ENCODE measurements at places on chromosomes 2 and 18.

GRCh38 chr2:233048569-233049193 lies 11.5 kb upstream of the INPP5D start:
- DNase-seq: no peak

DNA sequence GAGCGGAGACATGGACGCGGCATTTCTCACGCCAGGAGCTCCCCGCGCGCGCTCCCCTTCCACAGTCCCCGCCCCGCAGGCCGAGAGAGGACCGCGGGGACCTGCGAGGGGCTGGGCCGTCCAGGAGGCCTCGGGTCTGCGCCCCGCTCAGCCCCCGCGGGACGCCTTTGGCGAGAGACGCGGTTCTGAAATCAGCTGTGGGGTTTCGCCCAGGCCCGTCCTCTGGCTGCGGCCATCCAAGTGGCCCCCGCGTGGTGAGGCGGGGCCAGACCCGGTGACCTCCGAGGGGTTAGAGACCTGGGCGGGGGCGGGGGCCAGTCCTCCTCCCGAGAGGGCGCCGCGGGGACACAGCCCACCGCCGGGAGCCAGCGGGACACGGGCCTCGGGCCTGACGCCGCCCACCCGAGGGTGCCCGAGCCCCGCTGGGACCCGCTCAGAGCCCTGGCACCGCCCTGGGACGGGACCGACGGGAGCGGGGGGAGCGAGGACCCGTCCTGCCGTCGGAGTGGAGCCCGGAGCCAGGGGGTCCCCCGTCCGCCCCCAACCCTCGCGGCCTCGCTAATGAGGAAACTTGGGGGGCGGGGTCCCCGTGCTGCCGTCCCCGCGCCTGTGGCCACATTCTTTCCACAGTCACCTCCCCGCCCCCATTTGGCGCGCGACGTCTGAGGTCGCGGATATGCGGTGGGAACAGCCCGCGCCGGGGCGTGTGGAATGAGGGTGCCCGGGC lies 6.1 kb upstream of the SALL3 start:
- DNase-seq: no peak

- no peak for DNase-seq
These were observed 116.3 kb upstream of the KLHL29 start for GRCh38 chr2:23268467-23269263.

GRCh38 chr2:96245609-96246390 lies 20.0 kb downstream of the TMEM127 start:
- DNase-seq: no peak

- no peak for DNase-seq
These were observed 41.5 kb downstream of the PMAIP1 start for GRCh38 chr18:59941331-59941730.

GRCh38 chr2:239601880-239602279 lies 201.1 kb upstream of the HDAC4 start:
- no peak for DNase-seq
